ENCODE measurements at places on chromosomes 5 and 9.

DNA sequence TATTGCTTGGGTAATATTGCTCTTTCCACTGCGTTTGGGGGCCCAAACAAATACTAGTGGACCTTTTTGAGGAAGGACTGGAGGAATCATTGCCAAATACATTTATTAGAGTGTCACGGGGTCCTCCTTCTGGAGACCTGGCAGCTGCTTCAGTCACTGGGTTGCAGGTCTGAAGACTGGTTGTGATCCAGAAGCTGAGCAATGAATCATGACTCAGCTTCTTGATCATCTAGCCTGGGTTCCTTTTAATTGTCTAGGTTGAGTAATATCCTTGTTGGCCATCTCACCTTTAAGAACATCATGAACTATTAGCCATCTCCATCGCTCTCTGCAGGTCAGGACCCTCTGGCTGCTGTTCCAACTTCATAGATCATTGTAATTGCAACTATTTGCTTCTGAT, 15.4 kb upstream of the UBAP1 start:
- DNase-seq: no peak

- DNase-seq: peak; percentile 28
Observed at GRCh38 chr9:92590377-92590776, 54.6 kb upstream of the ECM2 start.

DNA sequence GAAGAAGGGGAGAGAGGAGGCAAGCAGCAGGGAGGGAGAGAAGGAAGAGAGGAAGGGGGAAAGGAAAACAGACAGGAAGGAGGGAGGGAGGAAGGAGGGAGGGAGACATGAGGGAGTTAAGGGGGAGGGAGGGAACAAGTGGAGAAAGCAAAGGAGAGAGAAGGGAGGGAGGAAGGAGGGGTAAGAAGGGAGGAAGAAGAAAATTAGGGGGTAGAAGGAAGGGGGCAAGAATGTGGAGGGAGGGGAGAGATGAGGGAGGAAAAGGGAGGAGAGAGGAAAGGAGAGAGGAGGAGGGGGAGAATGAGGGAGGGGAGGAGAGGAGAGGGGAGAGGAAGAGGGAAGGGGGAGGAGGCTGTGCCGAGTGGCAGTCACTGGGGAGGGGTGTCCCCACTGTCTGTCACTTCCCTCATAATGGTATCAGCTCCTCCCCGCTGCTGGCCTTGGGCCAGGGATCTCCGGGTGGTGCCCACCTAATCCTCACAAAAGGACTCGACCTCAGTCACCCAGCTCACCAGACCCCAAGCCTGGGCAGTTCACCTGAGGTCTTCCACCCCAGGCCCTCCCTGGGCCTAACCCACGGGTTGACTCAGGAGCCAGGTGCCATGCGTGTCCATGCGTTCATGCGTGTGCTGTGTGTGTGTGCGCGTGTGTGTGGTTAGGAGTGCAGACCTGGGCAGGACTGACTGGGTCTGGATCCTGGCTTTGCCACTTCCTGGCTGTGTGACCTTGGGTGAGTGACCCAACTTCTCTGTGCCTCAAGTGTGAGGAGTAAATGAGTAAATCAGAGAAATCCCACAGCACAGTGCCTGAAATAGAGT, 18.1 kb downstream of the C9orf50 start:
- peak; percentile 65 for DNase-seq

- no peak for DNase-seq
Observed at GRCh38 chr5:154442801-154443200, 3.0 kb upstream of the SAP30L start.

GRCh38 chr5:76314643-76315042, 88.4 kb upstream of the IQGAP2 start:
- DNase-seq: no peak

DNA sequence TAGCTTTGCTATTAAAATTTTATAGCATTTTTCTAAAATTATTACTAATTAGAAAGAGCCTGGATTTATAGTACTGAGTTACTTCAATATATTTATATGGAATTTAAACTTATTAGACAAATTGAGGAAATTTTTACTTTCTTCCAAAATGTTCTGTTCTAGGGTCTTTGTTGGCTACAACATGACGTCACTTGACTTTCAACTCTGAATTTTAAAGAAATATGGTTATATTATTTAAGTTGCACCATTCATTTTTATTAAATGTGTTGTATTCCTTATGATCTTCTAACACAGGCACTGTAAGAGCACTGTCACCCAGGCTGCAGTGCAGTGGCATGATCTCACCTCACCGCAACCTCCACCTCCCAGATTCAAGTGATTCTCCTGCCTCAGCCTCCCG, 119.4 kb upstream of the CYLC2 start:
- DNase-seq: no peak

DNA sequence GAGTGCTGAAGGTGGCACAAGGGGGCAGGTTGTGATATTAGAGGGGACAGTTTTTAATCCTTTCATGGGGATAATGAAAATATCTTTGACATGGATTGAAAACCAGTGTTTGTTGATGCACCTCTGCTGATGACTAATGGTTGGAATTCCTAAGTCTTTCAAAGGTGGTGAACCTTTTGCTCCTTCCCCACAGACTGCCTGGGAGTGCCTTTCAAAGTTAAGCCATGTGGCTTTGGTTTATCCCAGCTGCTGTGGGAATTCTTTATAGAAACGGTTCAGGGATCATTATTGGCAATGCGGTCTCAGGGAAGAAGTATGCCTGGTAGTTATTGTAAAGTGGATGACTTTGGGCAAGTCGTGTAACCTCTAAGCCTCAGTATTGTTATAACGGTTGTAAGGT, 45.7 kb downstream of the PIP5K1B start:
- DNase-seq: no peak

- DNase-seq: no peak
Observed at GRCh38 chr5:3131161-3131560, 379.7 kb upstream of the IRX2 start.

- no peak for DNase-seq
Observed at GRCh38 chr5:120236360-120236759, 227.7 kb upstream of the PRR16 start.

GRCh38 chr5:123647066-123647465, 135.1 kb downstream of the CSNK1G3 start:
- DNase-seq: no peak

GRCh38 chr9:16868701-16869100, 1.8 kb downstream of the BNC2 start:
- no peak for DNase-seq

DNA sequence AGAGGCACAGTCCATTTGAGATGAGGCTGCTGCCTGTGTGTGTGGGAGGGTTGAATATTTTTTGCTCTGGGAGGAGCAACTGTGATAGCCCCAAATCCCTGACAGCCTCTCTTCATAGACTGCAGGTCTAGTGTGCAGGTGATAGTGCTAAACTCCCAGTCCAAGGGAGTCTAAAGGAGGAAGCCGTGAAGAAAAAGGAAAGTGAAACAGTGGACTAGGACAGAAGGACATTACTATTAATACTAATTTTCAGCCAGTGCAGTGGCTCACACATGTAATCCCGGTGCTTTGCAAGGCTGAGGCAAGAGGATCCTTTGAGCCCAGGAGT, 295.0 kb downstream of the PDE4D start:
- DNase-seq: no peak

DNA sequence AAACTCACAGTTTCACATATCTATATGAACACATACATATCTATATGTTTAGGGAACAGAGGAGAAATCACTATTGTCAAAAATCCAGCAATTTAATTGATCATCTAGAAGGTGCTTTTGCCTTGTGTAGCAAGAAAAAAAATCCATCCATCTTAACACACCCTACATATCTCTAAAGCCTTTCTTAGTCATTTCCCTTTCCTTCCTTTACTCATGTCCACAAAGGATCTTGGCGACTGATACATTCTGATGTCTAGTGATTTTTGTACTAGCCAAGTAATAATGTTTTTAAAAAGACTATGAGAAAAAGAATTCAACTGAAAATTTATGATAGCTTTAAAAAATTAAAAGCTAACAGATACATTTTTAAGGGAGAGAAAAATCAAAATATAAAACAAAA, 22.5 kb downstream of the ZDHHC21 start:
- no peak for DNase-seq

GRCh38 chr5:96973532-96974401, 37.9 kb downstream of the LNPEP start:
- no peak for DNase-seq

- DNase-seq: no peak
Observed at GRCh38 chr5:89706731-89707130, 702.8 kb downstream of the CETN3 start.
